ENCODE measurements at places on chromosomes 1 and 21.
A peak's percentile ranks its signal among the peaks of the same experiment; 100 is the strongest.

GRCh38 chr1:109508001-109508872, 1.3 kb downstream of the AMIGO1 start:
- no peak for DNase-seq

GRCh38 chr1:187714470-187714869, 885.7 kb downstream of the PLA2G4A start:
- no peak for DNase-seq

- no peak for DNase-seq
Measured at GRCh38 chr1:67689267-67690017, 4.4 kb downstream of the GADD45A start.

DNA sequence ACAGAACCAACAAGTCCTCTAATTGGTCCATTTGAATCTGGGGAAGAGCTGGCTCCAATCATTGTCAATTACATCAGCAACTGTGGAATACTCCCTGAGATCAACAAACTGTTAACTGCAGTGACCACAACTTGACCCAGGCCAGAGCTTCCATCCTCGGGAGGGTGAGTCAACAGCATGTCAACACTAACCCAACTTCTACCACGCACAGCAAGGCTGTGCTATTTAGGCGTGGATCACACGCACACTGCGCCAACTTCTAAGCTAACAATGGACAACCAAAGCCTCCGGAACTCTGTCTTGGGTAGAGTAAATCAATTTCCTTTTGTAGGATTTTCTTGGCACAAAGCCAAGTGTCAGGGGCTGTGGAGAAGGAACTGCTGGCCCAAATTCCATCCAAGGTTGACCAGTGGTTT, 30.4 kb downstream of the APP start:
- DNase-seq, result no peak

DNA sequence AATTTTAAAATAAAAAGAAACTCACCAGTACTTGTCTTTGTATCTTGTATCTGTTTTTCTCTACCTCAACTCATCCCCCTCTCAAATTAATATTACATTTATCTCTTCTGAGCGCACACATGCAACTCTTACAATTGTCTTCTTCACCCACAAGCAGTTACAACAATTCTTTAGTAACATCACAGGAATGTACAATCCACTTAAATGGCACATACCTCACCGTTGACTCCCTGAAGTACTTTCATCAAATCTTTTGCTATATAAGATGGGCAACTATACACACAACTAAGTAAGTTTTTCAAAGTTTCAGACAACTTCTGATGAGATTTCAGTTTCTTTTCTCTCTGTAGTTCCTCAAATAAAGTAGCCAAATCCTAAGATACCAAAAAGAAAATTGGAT, 28.3 kb downstream of the HEATR1 start:
- DNase-seq, result no peak

GRCh38 chr21:37855647-37856625, 60.3 kb downstream of the KCNJ6 start:
- DNase-seq, result peak; percentile 97

DNA sequence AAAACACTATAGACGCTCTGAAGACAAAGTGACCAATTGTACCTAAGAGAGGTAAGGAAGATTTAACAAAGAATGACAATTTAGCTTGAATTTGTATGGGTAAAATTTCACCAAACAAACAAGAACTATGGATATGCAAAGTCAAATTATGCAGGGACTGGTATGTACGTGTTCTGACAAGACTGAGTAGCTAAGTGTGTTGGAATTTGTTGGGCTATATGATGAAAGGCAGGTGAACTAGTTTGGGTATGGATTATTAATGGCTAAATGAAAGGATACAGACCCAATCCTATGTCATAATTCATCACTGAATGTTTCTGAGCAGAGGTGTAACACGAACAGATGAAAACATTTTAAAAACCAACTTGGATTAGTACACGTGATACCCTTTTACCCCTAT, 7.6 kb downstream of the DNTTIP2 start:
- no peak for DNase-seq

- no peak for DNase-seq
Measured at GRCh38 chr1:56477164-56478111, 101.9 kb downstream of the PLPP3 start.

- no peak for DNase-seq
Measured at GRCh38 chr1:36100376-36100775, 11.7 kb downstream of the ADPRS start.

DNA sequence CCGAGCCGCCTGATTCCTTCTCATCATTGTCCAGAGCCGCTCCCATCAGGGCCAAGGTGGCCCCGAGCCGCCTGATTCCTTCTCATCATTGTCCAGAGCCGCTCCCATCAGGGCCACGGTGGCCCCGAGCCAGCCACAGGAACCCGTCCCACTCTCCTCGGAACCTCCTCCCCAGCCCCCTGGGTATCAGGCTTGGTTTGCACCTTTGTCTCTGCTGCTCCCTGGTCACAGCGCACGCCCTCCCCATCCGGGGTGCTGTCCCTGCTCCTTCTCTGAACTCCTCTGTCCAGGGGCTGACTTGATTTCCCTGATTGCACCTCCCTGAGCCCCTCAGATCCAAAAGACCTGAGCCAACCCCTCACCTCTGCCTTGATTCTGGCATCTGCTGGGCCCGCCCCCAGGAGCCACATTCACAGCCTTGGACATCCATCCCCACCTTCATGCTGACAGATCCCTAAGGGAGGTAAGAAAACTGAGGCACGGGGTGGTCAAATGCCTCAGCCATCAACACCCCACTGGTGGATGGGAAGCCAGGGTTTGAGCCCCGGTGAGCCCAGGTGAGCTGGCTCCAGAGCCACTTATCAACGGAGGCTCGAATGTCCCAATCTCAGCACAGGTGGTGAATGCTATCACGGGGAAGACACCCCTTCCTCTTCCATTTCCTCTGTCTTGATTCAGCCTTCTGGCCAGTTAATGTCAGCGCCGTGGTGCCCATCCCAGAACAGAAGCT, 25.6 kb upstream of the COL18A1 start:
- DNase-seq, result no peak

GRCh38 chr1:184664042-184664660, 90.5 kb downstream of the EDEM3 start:
- DNase-seq, result peak; percentile 14

- no peak for DNase-seq
Measured at GRCh38 chr1:55155522-55155921, 59.6 kb downstream of the USP24 start.

DNA sequence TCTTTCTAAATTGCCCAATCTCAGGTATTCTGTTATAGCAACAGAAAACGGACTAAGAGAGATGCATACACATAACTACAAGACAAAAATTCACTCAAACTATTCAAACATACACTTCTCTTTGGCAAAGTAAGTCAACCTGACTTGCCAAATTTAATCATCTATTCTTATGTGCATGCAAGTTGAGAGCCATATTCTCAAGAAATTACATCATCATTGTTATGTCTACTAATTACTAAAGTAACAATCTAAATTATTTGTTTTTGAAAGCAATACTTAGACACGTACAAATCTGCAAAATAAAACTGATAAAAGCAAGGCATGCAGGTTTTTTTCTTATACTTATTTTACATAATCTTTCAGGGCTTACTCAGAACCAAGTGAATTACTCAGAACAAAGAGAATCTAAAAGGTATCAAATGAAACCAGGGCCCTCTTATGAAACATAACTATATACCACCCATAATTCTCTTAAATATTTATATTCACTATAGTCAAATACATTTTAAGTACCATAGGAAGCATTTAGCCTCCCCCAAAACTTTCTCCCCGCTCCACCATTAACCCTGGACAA, 62.3 kb downstream of the HLCS start:
- DNase-seq, result no peak

DNA sequence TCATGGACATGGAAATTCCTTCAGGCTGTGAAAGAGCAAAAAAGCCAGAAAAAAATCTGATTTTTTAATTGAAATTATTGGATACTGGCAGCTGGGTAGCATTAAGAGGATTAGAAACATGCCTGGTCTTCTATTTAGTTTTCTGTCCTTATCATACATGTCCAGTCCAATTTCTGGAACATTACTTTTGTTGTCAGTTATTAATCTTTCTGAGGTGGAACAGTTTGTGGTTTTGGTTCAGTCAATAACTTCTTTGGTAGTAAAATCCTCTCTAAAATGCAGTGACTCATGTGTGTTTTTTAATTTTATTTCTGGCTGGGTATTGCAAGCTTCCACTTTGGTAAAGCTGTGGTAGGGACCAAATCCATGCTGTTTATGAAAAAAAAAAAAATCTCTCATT, 687.0 kb upstream of the ADGRL2 start:
- DNase-seq, result no peak

DNA sequence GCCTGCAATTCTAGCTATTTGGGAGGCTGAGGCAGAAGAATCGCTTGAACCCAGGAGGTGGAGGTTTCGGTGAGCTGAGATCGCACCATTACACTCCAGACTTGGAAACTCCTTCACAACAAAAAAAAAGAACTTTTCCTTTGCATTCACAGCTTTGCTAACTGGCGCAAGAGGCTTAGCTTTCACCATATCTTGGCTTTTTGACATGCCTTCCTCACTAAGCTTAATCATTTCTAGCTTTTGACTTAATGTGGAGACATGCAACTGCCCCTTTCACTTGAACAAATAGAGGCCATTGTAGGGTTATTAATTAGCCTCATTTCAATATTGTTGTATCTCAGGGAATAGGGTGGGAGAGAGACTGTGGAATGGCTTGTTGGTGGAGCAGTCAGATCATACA, 8.7 kb downstream of the KPNA6 start:
- DNase-seq, result no peak

DNA sequence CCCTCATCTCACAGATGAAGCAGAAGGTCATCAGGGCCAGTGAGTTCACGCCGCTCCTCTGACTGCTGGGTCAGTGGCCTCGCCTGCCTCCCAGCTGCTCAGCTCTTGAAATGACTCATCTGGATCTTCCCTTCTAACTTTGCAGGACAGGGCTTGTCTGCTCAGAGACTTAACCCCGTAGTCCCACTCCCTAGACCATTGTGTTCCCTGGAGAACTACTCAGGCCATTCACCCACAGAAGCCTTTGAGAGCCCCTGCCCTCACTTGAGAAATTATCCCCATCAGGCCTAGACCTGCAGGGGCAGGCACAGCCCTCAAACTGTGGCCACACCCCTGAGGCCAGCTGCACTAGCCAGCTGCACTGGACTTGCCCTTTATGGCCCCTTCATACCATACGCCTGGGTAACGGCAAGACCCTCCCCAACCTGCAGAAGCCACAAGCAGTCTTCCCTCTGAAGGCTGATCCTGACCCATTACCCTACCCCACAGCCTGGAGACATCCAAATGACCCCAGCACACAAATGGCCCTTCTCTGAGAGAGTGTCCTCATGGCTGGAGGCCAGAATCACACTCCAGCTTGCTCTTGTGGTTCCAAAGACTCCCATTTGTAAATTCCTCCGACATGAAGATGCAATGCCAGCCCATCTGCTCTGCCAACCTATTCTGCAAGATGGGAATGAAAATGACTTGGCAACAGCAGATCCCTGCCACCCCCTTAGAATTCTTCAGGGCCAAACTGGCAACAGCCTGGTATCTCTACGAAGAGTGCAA, 33.2 kb downstream of the RCSD1 start:
- DNase-seq, result peak; percentile 44

DNA sequence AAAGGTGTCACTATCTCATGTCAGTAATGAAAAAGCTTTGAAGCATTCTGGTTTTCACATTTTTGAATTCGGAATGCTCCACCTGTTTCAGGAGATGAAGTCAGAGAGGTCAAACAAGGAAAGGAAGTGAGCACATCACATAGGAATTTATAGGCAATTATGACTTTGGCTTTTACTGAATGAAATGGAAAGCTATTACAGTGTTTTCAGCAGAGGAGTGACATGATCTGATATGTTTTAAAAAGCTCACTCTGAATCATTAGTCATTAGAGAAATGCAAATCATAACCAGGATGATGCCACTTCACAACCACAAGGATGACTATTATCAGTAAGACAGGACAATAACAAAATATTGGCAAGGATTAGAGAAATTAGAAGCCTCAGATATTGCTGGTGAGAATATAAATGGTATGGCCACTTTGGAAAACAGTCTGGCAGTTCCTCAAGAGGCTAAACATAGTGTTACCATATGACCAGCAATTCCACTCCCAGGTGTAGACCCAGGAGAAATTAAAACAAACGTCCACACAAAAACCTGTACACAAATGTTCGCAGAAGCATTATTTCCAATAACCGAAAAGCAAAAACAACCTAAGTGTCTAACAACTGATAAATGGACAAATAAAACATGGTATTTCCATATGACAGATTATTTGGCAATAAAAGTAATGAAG, 7.5 kb downstream of the TAF1A start:
- no peak for DNase-seq

DNA sequence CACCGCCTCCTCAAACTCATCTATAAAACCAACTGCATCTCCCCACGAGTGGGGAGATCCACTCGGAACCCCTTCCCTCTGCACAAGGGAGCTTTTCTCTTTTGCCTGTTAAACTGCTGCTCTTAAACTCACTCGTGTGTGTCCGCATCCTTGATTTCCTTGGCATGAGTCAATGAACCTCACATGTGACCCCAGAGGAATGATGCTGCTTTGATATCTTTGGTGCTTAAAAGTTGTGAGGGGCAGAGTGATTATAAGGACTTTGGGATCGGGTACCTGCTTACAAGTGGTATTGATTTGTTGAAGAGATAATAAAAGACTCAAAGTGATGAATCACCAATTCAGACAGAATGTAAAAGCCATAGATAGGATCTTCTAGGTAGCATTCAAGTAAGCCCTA, 125.3 kb downstream of the GREM2 start:
- no peak for DNase-seq

DNA sequence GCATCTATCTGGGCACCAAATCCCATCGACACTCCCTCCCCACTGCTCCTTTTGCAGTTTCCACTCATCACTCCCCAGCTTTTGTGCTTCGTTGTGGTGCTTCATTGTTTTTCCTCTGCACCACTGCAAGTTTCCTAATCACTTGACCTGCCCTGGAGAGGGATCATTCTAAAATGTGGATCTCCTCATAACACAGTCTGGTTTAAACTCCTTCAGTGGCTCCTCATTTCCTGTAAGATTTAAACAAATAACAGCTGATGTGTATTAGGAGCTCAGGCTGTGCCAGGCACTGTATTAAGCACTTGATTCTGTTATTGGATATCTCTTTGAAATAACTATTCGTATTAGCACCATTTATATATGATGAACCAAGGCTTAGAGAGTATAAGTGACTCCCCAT, 51.3 kb downstream of the MAP10 start:
- no peak for DNase-seq

DNA sequence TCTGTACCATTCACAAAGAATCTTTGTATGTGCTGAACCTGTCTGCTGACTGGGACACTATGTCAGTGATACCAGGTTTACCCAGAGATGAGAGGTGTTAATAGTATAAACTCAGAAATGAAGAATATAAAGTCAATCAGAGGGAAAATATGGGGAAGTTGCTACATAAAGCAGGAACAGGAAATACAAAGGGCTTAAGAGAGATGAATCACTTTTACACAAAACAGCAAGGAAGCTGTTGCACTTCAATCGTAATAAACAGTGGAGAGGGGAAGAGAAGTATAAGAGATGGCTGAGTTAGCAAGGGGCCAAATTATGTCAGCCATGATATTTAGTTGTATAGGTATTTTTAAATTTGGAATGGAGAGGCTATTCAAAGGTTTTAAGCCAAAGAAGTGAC, 890.2 kb upstream of the NCAM2 start:
- no peak for DNase-seq

- DNase-seq, result no peak
Measured at GRCh38 chr1:16300436-16300835, 51.8 kb downstream of the FBXO42 start.

GRCh38 chr1:85359874-85360721, 83.7 kb upstream of the BCL10 start:
- no peak for DNase-seq

Measured in NCI-H446 (cell line).